ENCODE measurements at places on chromosomes 4 and X.

DNA sequence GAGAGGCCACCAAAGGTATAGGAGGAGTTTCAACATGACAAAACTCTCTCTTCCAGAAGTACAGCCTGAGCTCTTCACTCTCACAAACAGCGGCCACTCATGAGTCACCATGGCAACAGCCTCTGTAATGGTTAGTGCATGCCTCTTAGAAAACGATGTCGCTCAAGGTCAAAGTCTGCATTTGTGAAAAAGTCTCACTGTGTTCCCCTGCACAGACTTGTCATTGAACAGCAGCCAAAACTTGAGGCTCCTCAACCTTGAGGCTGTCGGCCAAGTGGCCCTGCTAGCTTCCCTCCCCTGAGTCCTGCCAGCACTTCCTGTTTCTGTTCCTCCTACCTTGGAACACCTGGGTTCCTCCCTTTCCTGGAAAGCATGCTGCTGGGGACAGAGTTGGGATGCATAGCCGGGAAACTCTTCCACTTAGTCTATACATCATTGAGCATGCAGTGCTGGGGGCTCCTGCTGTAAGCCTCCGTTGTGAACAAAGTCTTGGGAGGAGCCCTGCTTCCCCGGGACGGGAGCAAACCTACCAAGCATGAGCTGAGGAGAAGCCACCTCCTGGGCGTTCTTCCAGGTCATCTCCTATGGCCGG is 66.6 kb downstream of the ING2 start:
- DNase-seq, result peak; percentile 29

DNA sequence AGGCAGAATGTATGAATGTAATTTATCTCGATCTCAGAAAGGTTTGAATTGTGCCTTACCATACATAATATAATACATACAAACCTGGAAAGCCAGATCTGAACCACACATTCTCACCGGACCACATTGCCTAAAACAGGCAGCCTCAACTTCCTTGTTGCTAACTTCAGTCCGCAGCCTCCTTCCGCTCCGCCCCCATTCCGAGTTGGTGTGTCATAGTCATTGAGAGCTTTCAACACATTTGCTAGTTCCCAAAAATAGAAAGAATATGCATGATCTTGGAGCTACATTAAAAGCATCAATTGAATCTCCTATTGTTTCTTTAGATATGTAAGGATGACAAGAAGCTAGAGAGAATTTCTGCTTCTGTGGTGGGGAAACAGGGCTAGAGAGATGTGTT is 127.2 kb downstream of the ARHGEF9 start:
- DNase-seq, result no peak

DNA sequence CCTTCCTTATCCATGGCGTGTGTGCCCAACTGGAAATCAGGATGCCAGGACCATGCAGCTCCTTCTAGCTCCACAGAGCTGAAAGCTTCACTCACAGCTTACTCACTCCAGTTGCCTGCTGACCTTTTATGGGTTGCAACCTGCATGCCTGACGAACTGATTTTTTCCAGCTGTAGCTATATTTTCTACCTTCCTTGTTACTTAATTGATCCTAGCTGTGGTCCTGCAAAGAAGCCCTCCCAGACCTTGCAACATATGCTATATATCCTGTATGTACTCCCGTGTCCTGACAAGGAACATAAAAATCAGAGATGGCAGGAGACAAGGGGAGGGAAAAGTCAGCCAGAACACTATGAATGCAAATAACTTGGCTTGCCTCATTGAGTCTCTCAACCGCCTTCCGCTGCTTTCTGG is 135.3 kb upstream of the LDB2 start:
- DNase-seq, result no peak

DNA sequence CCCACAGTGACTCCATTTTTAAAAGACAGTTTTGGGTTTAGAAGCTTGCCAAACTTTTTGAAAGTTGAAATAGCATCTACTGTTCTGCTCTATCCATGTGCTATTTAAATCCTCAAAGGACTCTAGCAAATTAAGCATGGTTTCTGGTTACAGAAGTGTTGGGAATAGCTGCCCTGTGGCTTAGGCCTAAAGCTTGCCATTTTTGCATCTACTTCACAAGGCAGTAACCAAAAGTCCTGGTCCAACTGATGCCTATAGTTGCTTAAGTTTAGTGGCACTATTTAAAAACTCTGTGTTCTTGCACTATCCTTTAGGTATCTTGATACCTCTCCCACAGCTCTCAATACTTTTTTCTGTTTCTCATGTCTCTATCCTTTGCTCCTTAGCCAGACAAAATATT is 251.0 kb upstream of the GPC4 start:
- no peak for DNase-seq

DNA sequence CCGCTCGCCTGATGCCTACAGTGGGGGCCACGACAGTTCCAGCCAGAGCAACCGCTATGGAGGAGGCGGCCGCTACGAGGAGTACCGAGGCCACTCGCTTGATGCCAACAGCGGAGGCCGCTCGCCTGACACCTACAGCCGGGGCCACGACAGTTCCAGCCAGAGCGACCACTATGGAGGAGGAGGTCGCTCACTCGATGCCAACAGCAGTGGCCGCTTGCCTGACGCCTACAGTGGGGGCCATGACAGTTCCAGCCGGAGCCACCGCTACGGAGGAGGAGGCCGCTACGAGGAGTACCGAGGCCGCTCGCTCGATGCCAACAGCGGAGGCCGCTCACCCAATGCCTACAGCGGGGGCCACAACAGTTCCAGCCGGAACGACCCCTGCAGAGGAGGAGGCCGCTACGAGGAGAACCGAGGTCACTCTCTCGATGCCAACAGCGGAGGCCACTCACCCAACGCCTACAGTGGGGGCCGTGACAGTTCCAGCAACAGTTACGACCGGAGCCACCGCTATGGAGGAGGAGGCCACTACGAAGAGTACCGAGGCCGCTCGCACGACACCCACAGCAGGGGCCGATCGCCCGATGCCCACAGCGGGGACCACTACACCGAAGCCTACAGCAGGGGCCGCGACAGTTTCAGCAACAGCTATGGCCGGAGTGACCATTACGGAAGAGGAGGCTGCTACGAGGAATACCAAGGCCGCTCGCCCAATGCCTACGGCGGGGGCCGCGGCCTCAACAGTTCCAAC is 2.5 kb downstream of the RBMXL3 start:
- DNase-seq, result no peak

DNA sequence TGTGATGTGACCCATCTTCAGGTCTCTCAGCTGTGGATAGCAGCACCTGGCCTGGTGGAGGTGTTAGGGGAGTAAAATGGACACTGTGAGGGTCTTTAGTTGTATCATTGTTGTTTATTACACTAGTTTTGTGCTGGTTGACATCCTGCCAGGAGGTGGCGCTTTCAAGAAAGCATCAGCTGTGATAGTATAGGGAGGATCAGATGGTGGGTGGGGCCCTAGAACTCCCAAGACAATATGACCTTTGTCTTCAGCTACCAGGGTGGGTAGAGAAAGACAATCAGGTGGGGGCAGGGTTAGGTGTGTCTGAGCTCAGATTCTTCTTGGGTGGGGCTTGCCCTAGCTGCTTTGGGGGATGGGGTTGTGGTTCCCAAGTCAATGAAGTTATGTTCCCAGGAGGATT is 162.8 kb downstream of the PPP1R2C start:
- no peak for DNase-seq

DNA sequence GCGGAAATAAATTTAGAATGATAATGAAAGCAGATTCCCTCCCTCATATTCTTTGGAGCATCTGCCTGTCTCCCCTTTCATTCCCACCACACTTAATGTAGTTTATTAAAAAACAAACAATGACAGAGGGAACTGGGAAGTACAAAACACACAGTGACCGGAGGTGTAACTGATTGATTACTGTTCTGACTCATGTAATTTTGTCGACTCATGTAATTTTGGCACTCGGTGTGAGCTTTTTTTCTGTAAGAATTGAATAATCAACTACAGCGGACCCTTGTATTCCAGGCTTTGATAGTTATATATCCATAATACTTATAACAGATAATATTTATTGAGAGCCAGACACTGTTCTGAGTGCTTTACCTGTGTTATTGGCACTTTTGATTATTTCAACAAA is 110.4 kb downstream of the PALLD start:
- DNase-seq, result no peak

DNA sequence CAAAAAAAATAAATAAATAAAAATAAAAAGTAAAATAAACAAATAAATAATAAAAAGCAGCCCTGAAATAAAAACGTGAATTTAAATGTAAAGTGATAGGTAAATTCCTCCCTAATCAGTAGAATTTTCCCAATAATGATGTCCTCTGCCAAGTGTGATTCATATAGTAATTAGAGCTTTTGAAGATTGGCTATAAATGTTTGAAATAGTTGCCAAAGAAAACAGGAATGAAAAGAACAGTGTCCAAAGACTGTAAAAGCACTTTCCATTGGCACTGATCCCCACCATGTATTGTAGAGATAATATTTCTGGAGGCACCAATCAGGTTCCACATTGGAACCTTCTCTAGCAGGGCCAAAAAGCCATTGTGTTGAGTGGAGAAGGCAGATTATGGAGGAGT is 25.9 kb upstream of the SMARCAD1 start:
- no peak for DNase-seq

DNA sequence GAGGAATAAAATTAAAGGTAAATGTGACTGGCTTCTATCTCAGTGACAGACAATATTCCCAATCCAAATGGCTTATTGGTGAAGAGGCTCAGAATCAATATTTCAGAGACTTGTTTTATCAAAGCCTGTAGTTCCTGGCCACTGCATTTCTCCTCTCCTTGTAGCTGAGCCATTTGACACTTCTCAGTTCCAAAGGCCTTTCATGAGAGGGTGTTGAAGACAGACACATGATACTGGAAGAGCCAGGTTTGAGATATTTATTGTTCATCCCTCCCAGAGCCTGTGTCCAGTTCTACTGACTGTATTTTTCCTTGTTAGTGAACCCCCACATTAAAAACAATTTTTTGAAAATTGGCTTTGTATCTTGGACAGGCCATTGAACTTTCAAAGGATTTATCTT is 12.9 kb upstream of the INPP4B start:
- DNase-seq, result no peak

- DNase-seq, result no peak
Measured at GRCh38 chr4:77007358-77008230, 58.0 kb downstream of the SEPTIN11 start.

DNA sequence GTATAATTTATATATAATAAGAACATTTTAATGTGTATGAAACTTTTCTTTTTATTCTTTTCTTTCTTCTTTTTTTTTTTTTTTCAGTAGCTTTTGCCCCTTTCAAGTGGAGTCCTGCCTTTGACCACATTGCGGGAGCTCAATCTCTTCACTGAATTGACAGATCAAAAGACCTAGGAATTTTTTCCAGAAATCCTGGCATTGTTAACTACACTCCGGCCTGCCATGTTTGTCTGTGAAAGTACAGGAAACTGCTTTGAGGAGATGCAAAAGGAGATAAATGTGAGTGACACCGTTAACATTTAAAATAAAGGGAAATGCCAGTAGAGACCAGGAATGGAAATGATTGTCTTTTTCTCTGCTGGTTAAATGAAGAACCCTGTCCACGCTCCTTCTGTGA is 159.3 kb upstream of the VCX3A start:
- DNase-seq, result no peak

GRCh38 chrX:39377773-39378172 is 576.5 kb downstream of the MID1IP1 start:
- DNase-seq, result no peak

DNA sequence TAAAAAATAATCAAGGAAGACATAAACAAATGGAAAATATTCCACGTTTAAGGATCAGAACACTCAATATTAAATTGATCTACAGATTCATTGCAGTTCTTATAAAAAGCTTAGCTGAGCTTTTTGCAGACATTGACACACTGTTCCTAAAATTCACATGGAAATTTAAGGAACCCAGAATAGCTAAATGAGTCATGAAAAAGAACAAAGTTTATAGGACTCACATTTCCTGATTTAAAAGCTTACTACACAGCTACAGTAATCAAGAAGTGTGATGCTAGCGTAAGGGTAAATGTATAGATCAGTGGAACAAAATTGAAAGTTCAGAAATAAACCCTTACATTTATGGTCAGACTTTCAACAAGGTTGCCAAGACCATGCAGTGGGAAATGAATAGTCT is 33.1 kb downstream of the NSUN7 start:
- no peak for DNase-seq

GRCh38 chr4:11741190-11741652 is 312.5 kb upstream of the HS3ST1 start:
- no peak for DNase-seq

DNA sequence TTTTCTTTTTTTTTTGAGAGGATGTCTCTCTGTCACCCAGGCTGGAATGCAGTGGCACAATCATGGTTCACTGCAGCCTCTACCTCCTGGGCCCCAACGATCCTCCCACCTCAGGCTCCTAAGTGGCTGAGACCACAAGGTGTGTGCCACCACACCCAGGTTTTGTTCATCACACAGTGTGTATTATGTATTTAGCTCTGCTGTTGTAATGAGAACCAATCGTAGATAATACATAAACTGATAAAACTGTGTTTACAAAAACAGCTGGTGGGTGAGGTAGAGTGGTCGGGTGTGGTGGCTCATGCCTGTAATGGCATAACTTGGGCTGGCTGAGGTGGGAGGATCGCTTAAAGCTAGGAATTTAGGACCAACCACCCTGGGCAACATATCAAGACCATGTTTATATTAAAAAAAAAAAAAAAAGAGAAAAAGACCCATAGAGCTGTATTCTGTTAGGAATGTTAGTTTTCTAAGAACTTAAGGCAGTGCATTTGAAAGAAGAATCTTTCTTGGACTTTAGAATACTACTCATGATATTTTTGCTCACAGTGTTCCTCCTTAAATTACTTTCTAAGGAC is 34.9 kb downstream of the POLR2B start:
- no peak for DNase-seq

DNA sequence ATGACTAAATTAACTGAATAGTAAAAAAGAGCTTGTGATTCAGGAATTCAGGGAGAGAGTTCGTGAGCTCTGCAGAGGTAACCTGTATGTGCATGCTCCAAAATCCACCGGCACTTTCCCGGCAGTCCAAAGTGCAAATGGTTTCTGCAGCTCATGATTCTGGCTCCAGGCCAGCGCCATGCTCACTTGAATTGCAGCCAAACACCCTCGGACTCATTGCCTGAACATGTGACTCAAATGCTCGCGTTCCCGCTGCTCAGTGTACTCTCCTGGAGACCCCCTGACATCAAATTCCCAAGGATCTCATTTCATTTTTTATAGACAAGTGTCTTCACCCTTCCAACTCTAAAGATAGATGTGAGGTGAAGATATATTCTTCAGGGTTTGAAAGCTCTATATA is 44.1 kb upstream of the SH3RF1 start:
- DNase-seq, result peak; percentile 29

DNA sequence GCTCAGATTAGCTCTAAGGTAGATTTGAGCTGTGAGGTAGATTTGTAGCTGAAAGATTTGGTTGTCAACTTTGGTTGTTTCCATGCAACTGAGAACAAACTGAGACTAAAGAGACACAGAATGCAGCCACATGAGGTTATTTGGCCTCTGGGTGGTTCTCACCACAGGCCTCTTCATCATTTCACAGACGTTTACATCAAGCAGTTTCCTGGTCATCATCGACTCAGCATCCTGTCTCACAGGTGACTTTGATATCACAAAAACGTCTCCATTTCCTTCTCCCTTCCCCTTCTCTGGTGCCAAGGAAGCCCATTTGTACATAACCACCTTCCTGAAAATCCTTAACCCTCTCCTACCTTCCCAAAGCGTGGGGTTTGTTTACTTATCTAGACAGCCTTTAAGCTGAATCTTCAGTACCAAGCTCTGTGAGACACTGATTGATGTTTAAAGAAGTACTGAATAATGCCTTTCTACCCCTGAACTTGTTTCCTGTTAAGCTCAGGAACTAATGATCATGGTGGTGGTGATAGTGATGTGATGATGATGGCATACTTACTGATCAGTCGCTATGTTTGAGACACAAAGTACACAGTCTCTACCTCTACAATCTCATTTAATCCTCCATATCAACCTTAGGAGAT is 81.9 kb downstream of the FAM114A1 start:
- no peak for DNase-seq

Data from right renal cortex interstitium (tissue), 3 donors.